ENCODE measurements at places on chromosomes 1 and 21.
A peak's percentile ranks its signal among the peaks of the same experiment; 100 is the strongest.

DNA sequence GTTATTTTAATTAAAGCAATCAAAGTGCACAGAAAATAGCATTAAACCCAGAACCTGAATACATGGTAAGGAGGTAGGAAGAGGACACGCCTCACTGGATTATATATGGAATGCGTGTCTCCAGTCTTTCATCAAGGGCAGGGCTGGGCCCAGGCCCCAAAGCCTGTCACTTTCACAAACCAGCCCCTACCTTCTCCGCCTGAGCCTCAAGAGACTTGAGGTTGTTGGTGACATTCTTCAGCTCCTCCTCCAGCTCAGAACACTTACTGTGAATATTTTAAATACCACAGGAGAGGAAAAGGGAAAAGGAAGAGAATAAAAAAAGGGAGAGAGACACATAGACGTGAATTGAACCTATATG lies 16.3 kb upstream of the NUP210L start:
- no peak for DNase-seq

- no peak for DNase-seq
These were observed 205.1 kb downstream of the PTGER3 start for GRCh38 chr1:70842562-70842961.

DNA sequence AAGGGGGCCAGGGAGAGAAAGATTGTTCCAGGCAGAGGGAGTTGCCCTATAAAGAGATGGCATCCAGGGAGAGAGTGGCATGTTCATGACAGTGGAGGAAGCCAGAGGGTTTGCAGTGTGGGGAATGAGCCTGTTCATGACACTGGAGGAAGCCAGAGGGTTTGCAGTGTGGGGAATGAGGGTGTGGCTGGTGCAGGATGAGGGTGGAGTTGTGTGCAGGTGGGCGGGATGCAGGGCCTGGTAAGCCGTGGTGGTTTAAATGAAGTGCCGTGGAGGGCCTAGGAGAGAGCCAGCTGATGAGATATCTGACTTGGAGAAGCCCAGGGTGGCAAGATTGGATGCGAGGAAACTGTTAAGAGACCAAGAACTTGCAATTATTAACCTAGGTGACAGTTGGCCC lies 131.8 kb downstream of the CAMTA1 start:
- DNase-seq, result no peak

DNA sequence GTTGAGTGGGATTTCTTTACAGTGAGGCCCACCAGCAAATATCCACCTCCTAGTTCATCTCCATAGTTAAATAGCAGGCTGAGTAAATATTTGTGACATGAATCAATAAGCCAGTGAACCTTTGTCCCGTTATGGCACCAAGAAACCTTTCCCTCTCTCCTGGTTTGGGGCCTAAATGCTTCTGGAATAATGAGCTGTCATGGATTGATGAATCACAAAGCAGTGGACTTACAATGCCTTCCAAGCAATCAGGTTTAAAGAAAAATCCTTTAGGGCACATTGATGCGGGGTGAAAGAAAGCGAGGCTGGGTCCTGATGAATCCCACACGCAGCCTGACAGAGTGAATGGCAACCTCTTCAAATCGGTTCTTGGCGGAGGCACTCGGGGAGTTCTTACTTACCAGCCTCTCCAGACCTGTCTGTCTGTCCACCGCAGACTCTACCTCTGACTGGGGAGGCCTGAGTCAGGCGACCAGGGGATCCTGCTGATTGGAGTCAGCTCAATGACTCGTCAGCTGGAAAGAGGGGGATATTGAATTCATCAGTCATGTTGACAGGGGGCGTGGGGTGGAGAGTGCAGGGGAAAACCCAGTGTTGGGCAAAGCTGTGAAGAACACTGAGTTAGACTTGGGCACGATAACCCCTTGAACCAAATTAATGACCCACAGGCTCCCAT lies 247.3 kb downstream of the PLPP3 start:
- DNase-seq, result no peak

DNA sequence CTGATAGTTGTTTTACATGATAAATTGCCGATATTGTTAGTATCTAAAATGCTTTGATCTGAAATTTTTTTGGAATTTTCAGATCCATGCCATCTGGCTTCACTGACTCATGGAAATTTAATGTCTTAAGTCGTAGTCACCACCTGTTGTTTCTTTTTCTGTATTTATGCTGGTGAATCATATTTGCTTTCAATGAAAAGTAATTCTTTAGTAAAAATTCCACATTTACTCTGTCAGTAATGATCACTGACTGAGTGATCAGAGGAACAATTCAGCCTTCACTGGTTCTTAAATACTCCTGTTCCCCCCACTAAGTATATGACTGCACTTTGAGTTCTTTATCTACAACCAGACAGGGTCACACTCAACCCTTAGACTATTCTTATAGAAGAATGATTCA lies 185.6 kb upstream of the NRIP1 start:
- peak; percentile 58 for DNase-seq

DNA sequence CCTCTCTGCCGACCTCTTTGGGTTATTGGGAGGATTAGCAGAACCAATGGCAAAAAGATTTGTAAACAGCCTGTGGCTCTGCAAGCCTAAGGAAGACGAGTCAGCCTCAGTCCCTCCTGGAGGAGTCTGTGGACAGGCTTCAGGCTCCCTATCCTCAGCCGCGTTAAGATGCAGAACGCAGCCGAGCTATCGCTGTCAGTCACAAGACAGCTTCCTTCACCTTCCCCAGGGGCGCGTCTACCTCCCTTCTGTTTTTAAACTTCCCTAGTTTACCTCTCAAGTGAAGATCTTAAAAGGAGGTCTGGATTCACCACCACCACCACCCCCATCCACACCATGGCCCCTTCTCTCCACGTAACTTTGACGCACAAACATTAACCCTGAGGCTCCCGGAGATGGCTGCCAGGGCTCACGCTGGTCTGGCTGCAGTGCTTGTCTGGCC lies 738 bp downstream of the CAMK1G start:
- no peak for DNase-seq

DNA sequence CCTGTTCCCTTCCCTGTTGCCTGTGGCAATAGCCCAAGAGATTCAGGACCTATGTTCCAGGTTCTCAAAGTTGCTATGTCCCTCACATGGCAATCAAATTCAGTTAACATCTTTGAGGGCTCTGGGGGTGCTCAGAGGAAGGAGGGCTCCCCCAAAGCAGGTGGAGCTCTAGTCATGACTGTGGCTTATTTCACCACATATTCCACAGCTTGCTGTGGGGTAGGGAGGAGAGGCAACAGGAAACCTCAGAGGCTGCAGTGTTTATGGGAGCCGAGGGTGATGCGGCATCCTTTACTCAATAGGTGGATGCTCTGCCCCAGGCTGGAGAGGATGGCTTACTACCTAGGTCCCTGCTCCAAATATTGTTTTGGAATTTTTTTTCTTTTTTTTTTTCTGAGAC lies 1.2 kb upstream of the MKNK1 start:
- DNase-seq, result no peak

Data from fibroblast of the aortic adventitia (primary cell).